SK-N-MC (cell line): ENCODE measurements at places on chromosomes 16 and 17.

GRCh38 chr17:19513897-19514488, 19.7 kb upstream of the SLC47A1 start:
- no peak for DNase-seq

DNA sequence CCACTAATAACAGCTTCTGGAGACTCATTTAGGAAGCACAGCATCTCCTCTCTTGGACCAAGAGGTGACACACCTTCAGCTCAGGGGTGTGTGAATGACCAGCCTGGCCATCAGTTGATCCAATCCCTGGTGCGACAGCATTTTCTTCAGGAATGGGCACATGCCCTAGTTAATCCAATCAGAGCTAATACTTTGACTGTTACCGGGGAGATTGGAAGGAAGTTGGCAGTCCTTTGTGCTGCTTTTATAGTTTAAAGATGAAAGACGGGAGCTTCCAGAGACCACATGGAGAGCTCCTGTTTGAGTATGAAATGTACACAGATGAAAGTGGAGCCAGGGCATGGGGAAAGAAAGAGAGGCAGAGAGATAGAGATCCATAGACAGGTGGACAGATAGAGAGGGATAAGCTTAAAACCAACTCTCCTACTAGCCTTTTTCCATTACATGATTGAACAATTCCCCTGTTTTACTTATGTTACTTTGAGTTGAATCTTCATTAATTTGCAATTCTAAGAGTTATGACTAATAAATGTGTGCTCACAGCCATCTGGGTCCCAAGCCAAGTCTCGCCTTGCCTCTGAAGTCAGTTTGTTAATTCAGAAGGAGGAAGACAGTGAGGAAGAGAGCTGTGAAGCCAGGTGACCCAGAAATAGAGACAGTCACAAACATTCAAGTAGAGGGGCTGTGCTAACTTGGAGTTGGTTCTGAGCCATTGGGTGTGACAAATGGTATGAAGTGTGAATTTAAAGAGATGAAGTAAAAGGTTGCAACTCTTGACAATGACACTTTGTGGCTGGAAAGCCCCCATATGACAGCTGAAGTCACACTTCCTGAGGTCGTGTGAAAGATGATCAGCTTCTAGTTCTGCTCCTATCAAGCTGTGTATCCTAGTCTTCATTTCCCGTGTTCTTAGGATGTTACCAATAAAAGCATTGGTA, 120.0 kb upstream of the GOT2 start:
- no peak for DNase-seq

DNA sequence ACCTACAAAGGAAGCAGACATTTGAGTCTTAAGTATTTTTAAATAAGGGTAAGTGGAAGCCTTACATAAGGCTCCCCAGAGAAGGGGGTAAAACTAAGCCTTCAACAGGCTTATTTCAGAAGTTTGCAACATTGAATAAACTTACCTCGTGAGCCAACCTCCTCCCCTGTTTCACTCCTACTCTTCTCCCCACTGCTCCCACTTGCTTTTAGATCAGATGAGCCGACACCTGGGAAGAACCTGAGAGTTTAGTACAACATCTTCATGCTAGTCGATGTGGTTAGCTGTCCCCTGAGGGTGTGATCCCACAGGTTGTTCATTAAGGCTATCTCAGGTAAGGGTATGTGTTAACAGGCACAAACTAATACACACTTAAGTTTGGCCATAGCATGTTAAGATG, 13.8 kb downstream of the ZP2 start:
- DNase-seq = no peak

- peak; percentile 50 for DNase-seq
These were observed 21.8 kb downstream of the ITGB3 start for GRCh38 chr17:47275245-47275984.

DNA sequence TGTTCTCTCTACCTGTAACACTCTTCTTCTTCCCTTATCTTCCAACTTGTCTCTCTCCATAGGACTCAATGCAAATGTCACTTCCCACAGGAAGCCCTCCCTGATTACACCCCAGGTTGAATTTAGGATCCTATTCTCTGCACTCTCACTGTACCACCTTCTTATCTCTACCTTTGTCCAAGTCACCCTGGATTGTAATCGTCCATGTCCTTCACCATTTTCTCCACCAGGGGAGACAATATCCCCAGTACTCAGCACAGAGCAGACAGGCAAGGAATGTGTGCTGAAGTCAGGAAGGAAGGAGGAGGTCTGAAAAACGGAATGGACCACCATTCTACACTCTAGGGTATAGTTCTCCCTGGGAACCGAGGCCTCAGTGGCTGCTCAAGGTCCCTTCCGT, 14.2 kb downstream of the C16orf82 start:
- DNase-seq = no peak

DNA sequence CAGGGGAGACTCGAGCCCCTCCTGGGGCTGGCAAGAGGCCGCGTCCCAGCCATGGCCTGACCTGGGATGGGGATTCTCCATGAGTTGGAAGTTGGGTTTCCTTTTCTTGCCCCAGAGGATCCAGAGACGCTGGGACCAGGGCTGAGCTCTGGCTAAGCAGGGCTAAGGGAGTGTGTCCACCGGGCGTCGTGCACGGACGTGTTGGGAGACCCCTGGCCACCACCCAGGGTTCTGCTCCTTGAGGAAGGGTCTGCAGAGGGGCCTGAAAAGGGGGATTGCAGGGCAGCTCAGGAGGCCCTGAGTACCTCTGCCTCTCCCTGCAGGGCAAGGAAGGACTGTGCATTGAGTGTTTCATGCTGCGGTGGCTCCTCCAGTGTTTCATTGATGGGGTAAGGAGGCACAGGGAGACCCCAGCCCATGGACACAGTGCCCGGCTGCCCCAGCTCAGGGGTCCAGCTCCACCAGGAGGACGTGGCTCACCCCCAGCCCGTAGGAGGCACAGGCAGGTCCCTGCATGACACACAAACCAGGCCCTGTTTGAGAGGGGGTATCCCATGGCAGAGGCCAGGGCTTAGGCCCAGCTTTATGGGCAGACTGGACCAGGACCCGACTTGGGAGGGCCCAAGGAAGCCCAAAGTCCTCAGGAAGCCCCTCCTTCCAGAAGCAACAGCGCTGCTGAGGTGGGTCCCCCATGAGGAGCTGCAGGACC, 47.5 kb downstream of the USP22 start:
- no peak for DNase-seq
